ENCODE measurements at places on chromosomes 5 and 9. TPM values are rescaled to one million over a fixed set of nuclear protein-coding genes. Genes with fewer than 3 reads are reported as not detected.

Gene PALM2AKAP2
- 0.15 TPM for polyA plus RNA-seq

- no peak for DNase-seq
Measured at GRCh38 chr5:89080467-89081116, 197.6 kb upstream of the MEF2C start.

Gene UNC5A
- not detected for polyA plus RNA-seq

DNA sequence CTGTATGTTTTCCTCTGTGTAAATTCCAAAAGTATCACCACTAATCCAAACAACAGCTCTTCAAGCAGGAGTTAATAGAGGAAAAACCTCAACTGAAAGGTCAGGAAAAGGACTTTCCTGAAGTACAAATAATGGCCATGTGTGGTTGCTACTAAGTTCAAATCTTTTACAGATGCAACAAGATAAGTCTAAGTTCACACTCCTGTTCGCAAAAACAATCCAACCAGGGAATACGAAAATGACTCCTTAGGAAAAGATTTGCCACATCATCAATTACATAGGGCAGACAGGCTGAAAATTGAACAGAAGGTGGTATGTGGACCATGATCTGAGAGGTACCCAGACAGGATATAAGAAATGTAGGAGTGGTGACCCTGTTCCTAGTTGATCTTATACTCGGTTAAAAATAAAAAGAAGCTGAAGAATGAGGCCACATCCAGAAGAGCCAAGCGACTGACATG, 210.2 kb downstream of the TSSK1B start:
- DNase-seq, result no peak

DNA sequence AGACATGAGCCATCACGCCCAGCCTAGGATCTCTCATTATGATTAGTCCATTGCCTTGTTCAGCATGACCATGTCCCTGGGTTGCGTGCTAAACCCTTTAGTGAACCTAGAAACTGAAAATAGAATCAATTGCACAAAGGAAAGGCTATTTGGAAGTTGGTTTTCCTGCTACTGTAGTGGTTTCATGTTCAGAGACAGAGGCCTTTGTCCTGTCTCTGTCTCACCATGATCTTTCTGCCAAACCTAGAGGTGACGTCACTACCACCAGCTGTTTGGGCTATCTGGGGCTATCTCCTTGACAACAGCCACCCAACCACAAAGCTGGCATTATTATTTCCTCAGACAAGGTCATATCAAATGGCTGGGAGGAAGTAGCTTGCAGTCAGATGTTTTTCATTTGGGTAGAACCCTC, 4.0 kb upstream of the CDK5RAP2 start:
- peak; percentile 10 for DNase-seq

GRCh38 chr9:17082343-17083064, 52.3 kb upstream of the CNTLN start:
- DNase-seq, result no peak

DNA sequence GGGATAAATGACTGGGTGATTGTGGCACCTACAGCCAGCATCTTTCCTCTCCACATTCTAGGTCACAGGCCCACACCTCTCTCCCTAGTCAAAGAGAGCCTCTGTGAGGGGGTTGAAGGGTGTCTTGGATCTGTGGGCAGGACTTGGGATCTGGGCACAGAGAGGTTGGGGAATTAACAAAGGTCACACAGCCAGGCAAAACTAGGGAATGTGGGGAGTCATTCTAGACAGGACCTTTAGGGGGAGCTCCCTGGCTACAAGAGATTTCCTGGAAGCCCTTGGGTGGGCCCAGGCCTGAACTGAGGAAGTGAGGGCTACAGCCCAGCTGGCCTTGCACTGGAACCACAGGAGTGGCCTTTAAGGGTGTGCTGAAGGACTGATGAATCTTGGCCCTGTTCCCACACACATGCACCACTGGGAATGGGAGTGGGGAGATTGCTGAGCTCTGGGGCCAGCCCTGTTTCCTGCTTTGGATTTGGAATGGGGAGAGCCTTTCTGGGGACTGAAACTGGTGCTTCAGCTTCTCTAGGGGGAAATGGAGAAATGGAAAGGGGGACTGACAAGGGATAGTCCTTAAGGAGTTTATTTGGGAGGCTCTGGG, 12.4 kb upstream of the CXXC5 start:
- no peak for DNase-seq

DNA sequence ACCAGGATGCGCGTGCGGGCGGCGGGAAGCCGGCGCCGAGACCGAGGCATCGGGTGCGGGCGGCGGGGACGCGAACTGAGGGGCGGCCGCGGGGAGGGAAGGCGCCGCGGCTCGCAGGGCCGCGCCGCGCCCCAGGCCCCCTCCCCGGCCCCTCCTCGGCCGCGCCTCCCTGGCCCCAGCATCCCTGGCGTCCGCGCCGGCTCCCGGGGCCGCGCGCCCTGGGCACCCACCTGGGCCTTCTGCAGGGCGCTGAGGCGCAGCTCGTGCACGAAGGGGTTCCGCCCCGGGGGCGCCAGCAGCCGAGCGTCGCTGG, 324 bp downstream of the LPCAT1 start:
- peak; percentile 11 for DNase-seq

Gene ISOC1
- polyA plus RNA-seq, result 33.0 TPM

Gene HAVCR2
- 7.5 TPM for polyA plus RNA-seq

Gene GRXCR2
- polyA plus RNA-seq, result not detected

- DNase-seq, result no peak
Measured at GRCh38 chr9:75953218-75953617, 62.7 kb downstream of the PCSK5 start.

Gene DDX4
- polyA plus RNA-seq, result not detected

GRCh38 chr9:91783411-91783810, 166.6 kb downstream of the ROR2 start:
- no peak for DNase-seq

DNA sequence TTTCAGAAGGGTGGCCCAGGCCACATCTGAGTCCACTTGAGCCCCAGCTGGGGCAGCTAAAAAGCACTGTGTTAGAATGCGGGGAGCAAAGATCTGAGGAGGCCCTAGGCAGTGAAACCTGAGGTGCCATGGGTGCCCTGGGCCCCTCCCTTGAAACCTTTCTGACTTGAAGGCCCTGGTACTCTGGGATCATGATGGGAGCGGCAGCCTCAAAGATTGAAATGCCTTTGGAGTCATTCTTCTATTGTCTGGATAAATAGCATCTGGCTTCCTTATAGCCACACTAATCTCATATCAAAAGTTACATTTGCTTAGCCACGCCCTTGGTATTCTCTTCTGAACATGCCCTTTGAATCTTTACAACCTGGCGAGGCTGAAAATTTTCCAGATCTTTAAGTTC, 7.7 kb upstream of the SEMA5A start:
- DNase-seq, result no peak

Measured in CD8-positive, alpha-beta memory T cell (primary cell).